Stimulated activated CD4-positive, alpha-beta T cell treated with anti-CD3 and anti-CD28 coated beads, Interleukin-12 subunit alpha, Interleukin-12 subunit beta, amount 100 ng/mL, for 48 hours (primary cell): ENCODE measurements at places on chromosomes 2 and 18.

DNA sequence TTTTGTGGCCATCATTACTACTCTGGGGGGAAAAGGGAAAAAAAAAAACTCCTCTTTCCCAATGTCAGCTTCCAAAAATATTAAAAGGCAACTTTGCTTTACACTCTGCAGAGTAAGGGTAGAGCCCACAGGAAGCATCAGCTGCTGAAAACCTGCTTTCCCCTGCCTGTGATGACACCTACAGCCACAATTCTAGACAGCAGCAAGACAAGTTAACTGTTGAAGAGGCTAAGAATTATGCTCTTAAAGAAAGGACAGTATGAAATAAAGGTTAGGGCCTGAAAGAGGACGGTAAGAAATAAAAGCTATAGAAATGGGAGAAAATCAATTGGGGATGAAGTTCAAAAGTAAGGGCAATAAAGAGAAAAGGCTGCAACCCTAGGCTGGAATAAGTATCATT is 3.0 kb downstream of the PDE11A start:
- DNase-seq: no peak

- DNase-seq: no peak
Observed at GRCh38 chr2:207131594-207131993, 34.2 kb downstream of the KLF7 start.

DNA sequence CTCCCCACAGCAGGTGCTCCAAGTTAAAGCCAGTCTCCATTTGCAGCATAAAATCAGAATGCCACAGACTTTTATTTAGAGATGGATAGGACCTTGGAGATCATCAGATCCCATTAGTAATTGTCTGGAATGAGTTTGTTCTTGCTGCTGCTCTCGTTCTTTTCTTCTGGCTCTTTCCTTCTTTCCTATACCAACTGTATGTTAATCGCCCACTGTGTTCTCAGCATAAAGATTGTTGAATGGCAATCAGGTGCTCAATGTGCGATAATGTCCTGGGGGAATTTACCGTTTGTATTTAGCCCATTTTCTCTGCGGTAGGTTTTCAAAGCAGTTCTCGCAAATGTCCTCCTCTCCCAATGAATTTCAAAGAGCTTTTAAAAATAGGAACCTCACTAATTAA is 3.3 kb downstream of the GPR39 start:
- DNase-seq: no peak

- no peak for DNase-seq
Observed at GRCh38 chr2:74290466-74291217, 52.6 kb downstream of the SLC4A5 start.

GRCh38 chr2:68812251-68812650 is 58.9 kb downstream of the BMP10 start:
- no peak for DNase-seq

DNA sequence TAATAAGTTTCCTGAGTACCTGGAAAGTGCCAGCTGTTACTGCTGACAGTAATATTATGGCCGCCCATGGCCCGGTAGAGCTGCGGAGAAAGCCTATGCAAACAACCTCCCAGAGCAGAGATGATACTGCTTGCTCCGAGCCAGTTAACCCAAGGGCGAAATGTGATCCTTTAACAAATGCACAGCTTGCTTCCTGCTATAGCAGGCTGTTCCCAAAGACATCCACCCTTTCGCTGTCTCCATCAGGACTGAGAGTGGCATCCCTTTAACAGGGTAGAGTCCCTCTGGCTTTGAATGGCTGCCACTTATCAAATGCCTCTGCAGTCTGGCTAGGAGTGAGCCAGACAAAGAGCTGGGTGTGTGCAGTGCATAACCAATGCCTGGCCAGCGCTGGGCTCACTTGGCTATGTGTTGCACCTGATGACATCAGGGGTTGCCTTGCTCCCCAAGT is 69.7 kb upstream of the DAPL1 start:
- DNase-seq: no peak

DNA sequence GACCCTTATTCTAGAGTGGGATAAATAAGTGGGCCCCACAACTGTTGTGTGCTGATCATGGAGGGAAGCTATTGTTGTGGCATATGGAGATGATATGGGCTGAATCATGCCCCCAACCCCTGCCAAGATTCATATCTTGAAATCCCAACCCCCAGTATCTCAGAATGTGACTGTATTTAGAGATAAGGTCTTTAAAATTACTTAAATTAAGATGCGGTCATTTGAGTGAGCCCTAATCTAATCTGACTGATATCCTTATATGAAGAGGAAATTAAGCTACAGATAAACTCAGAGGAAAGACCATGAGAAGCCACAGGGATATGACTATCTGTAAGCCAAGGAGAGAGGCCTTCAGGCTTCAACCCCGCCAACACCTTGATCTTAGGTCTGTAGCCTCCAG is 188.3 kb upstream of the RND3 start:
- DNase-seq: no peak

DNA sequence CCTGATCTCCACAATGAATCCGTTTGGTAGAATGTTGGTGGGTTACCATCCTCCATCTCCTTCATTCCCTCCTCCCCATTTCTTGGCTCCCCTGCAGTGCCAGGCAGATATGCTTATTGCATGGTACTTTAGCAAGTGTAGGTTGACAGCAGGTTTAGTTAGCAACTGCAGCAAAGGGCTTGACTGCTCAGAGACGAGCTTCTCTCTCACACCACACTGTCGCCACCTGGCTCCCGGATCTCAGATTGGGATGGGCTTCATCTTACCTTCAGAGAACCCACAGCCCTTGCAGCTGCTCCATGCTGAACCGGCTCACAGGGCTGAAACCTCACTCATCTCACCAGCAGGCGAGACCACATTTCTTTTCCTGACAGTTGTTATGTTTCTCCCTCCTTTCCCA is 88.8 kb downstream of the VWA3B start:
- DNase-seq: no peak
